Suppressor macrophage (primary cell): ENCODE measurements at places on chromosomes 7 and 10.
A peak's percentile ranks its signal among the peaks of the same experiment; 100 is the strongest.

DNA sequence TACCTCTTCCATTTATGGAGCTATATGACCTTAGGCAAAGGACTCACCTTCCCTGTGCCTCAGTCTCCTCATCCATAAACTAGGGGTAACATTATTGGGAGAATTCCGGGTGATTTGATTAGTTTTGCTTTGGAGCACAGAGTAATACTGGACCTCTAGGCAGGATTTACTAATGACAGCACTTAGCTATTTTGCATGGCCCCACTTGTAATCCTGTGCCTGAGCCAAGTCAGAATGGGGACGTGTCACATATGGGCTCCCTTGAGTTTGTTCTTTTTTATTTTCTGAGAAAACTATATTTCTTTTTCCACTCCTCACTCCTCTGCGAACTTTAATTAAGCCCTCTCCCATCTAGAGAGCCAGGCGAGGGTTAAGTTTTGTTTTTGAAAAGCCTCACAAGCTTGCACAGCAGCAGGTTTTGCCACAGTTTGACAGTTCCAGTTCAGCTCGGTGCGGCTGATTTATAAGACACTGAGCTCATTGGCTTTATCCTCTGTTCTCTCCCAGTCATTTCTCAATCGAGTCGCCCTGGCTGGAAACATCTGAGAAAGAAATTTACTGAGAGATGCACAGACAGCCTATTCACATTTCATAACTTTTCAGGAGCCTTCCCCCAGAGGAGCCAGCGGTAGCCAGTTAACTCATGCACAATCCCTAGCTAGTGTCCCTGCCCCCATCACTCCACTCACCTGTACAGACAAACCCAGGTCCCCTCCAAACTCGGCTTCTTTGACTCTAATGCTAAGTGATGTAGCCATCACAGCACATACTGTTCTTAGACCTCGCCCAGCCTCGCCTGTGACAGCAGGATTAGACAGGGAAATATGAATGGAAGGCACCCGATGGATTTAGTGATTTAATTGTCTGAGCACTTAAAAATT is 441.9 kb upstream of the NPVF start:
- no peak for DNase-seq

DNA sequence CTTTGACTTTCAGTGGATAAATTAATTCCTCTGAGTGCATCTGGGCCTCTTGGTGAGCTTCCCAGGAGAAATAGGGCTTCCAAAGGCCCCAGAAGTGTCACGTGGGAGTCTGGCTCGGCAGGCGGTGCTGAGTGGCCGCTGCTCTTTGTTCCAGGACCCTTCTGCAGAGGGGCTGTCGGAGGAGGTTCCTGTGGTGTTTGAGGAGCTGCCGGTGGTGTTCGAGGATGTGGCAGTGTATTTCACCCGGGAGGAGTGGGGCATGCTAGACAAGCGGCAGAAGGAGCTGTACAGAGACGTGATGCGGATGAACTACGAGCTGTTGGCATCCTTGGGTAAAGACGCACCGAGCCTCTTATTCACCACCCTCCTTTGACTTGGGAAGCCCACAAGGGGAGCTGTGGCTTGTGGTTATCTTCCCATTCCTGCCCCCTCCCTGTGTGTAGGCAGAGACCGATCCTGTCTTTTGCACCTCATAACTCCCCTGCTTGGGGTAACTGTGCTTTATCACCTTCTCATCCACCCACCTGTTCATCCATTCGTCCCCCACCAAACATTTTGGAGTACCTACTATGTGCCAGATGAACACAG is 11.9 kb downstream of the ZNF862 start:
- DNase-seq = no peak

DNA sequence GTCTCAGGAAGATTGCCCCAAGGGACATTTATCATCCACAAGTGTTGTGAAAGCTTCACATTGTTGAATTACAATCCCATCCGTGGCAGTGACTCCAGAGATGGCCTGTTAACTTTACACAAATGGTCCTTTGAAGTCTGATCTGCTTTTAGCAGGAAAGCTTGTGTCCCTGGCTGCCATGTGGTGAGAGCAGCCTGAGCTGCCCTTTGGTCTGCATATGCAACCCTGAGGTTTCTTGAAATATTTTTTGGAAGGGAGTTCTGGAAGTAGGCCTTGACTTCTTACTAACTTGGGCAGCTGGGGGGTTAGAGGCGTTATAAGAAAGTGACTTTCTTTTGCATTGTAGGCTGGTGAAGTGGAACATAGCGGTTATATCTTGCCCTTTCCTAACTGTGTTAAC is 41.3 kb upstream of the FAM180A start:
- DNase-seq = no peak

DNA sequence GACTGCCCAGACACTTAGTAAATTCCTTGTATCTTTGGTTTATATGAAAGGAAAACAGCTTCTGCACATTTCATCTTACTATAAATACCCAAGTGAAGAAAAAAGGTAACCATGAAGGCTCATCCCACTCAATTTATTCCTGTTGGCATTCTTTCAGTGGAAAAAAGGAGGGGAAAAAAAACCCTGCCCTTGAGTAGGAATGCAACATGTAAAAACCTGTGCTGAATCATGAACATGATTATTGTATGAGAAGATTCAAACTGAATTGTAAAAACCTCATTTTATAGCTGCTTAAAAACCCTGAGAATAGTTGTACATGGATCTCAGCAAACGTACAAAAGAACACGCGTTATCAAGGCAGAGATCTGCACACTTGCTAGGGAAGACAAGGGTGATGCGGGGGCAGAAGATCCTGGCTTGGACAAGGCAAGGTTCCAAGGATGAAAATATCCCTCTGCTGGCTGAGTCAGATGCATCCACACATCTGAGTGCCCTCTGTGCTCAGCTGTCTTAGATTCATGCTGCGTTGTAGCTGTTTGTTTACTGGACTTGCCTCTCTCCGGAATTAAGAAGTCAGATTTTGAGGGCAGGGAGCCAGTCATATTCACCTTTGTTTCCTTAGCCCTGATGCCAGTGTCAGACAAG is 658.2 kb downstream of the PARD3 start:
- DNase-seq = no peak

- no peak for DNase-seq
Measured at GRCh38 chr7:142925413-142925812, 8.1 kb downstream of the TRPV5 start.

DNA sequence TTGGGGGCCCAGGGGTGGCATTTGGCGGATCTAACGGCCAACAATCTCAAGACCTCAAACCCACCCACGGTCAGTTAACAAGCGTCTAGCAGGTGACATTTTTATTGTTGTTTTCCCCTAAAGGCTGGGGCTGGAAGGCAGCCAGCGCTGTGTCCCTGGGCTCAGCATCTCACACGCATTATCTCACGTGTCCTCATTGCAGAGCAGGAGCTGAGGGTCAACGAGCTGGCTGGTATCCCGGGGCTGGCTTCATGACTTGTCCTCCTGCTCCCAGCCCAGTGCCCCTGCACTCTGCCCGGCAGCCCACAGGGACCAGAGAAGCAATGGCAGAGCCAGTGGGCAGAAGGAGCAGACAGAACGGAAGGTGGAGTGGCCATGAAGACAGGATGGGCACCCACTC is 54.4 kb upstream of the TMEM273 start:
- no peak for DNase-seq

GRCh38 chr7:138835087-138835486 is 37.1 kb upstream of the ATP6V0A4 start:
- DNase-seq = no peak

DNA sequence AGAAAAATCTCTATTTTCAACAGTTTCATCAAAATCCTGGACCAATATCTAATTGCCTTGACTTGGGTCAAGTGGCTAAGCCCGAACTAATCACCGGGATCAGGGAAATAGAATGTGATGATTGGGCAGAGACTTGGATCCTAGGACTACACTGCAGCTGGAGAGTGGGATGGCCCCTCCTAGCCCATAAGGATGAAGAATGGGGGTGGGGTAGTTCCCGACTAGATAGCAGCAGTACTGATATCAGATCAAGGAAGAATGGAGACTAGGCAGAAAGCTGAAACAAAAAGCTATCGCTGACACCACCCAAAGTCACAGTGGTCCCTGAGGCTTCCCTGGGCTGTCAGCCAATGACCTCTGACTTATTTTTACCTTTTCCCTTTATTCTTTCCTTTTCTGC is 160.4 kb upstream of the PHYHIPL start:
- no peak for DNase-seq

DNA sequence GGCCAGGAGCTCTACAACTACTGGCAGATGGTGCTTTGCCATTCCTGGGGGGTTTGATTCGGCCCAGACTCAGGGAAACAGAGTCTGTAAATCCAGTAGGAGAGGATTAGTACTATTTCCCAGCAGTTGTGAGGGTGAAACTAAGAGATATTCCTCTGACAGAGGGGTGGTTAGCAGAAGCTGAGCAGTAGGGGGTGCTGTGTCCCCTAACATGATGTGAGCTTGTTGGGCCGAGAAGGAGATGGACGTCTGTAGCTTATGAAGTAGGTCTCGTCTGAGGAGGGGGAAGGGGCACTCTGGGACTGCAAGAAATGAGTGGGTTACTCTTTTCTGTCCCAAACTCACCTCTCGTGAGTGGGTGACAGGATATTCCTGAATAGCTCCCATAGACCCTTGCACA is 179.2 kb upstream of the MBL2 start:
- peak; percentile 86 for DNase-seq
